Activated CD4-positive, alpha-beta T cell treated with anti-CD3 and anti-CD28 coated beads, Interleukin-2, amount 50 U/mL, for 1 hour (primary cell): ENCODE measurements at places on chromosomes 4 and X.

DNA sequence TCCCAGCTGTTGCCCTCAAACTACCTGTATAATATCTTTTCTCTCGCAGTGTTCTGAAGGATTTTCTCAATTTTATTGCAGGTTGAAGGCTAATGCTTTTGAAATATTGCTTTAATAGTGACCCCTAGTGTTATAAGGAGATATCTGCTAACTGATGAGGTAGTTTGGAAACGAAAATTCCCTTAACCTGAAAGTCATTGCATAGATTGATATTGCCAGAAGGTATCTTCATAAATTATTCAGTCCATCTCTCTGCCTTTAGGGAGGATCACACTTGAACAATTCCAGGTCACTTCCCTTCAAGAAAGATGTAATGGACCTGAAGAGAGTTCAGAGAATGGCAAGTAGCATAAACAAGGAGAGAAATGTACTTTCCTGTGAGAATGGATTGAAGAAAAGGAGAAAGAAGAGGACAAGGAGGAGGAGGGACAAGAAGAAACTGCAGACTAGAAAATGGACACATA is 44.1 kb downstream of the TIGD4 start:
- DNase-seq = no peak

DNA sequence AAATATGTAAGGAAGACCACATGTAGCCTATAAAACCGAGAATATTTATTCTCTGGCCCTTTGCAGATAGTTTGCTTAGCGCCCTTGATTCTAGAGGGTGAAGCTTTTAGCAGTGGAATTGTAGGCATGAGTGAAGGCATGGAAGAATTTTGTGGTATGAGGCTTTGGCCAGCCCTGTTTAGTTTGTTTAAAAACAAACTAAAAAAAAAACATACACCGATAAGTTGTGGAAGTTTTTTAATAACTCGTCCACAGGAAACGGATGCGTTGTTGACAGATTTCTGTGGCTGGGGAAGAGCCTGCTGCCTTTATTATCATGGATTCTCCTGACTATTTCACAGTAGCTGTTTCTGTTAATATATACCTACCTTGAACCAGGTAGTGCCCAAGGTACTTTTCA is 194.7 kb upstream of the LNX1 start:
- no peak for DNase-seq

- no peak for DNase-seq
These were observed 1.2 kb upstream of the N4BP2 start for GRCh38 chr4:40055511-40055862.

GRCh38 chr4:104976262-104976661 is 170.4 kb upstream of the TET2 start:
- no peak for DNase-seq

- no peak for DNase-seq
These were observed 49.5 kb downstream of the ZNF718 start for GRCh38 chr4:173666-174314.

DNA sequence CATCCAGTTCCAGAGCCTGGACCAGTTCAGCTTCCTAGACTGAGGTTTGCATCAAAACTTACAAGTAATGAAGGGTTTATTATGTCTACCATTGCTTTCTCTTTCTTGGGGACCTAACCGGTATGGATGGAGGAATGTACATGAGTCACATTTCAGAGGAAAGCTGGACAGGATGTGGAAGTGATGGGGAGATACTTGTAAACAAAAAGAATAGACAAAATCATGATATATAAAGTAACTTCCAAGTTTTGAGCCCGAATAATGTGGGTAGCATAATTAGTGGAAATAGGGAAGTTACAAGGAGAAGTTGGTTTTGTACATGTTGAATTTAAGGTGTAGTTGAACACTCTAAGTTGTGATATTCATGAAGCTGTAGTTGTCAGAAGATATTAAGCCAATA is 15.0 kb downstream of the FNIP2 start:
- DNase-seq = no peak
